ENCODE measurements at places on chromosomes 3 and 15.

GRCh38 chr3:48688737-48689075 is 3.0 kb upstream of the NCKIPSD start:
- no peak for DNase-seq

DNA sequence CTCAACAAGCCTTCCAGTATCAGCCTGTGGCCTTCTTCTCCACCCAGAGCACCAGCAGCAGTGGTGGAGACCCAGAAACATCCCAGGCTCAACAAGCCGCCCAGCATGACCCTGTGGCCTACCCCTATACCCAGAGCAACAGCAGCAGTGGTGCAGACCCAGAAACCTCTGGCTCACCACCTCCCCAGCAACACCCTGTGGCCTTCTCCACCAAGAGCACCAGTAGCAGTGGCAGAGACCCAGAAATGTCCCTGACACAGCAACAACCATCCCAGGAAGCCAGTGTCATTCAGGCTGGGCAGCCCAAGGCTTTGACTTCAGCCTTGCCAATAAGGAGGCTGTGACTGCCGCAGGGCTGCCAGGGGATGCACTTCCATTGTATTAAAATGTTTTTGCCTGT is 16.3 kb upstream of the EMC3 start:
- DNase-seq: no peak

DNA sequence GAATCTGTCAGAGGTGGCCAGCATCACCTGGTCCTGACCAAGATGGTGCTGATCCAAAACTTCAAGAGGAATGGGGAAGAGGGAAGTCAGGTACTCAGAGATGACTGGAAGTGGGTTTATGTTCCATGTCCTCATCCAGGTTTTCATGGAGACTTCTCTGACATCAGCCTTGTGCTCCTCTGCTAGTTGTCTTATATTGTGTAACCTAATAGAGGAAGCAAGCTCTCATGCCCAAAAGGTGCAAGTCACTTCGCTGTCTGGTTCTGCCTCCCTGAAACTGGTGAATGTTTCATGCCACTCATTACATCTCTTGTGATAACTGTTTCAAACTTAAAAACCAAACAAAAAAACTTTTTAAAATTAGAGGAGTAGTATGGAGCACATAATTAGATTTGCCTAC is 127.2 kb upstream of the MANF start:
- no peak for DNase-seq

GRCh38 chr15:73296609-73297353 is 72.0 kb downstream of the HCN4 start:
- no peak for DNase-seq

DNA sequence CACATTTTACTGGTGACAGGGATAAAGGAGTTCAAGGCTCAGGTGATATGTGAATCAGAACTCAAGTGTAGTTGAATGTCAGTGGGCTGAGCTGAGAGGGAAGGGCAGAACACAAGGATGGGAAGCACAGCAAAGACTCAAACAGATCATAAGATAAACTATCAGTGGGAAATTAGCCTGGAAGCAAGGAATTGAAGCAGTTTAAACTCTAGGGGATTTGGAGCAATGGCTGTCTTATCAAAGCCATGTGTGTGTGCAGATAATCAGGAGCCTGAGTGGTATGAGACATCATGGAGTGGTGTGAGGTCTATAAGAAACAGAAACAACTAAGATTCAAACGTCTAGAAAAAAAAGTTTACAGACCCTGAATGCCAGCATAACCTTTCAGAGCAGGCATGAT is 634.6 kb downstream of the AGBL1 start:
- no peak for DNase-seq

DNA sequence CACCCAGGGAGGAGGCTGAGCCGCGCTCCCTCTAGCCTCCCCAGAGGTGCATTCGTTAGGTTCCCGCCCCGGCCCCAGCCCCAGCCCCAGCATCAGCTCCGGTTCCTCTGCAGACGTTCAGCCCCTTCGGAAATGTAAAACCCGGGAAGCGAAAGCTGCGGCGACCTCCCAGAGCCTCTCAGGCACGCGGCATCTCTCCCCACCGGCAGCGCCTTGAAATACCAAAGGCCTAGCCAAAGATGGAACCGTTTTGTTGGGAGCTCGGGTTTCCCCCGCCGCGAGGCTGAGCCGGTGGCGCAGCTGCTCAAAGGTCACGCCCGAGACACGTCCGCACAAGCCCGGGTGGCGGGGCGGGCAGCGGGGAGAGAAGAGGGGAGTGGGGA is 77.8 kb upstream of the HES1 start:
- no peak for DNase-seq

DNA sequence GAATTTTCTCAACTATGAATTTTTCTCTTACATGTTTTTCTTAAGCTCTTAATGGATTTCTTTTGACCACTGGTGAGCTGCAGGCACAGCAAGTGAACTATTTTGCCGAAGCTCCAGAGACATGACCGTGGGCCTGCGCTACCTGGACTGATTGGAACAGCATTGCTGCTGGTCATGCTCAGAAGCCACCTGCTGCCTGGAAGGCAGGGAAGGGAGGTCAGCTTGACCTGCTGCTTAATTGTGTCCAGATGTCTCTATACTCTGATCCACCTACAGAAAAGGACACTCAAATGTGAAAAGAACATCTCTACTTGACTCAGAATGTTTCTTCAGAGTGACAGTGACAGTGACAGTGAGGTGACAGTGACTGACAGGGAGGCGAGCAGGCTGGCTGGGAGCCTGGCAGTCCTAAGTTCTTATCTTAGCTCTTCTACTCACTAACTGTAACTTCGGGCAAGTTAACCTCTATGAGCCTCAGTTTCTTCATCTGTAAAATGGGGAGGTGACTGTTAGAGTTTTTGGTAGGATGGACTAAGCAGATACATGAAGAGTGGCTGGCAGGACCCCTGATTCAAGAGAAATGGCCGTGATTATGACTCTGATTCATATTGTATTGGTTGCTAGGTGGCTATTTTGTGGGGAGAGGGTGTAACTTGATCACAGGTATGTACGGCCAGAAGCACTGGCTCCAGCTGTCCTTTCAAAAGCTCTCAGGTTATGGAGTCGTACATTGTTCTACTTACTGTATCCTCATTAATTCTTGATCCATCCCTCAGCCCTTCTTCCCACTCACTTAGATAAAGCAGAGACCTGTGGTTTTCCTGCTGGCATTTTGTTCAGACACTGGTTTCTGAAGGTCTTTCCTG is 54.8 kb upstream of the DLG1 start:
- no peak for DNase-seq

DNA sequence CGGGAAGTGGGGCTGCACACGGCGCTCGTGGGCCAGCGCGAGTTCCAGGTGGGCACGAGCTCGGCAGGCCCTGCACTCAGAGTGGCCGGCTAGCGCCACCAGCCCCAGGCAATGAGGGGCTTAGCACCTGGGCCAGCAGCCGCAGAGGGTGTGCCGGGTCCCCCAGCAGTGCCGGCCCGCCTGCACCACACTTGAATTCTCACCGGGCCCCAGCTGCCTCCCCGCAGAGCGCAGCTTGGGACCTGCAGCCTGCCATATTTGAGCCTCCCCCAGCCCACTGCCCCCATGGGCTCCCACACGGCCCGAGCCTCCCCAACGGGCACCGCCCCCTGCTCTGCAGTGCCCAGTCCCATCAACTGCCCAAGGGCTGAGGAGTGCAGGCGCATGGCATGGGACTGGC is 87.5 kb downstream of the CHCHD4 start:
- DNase-seq: no peak

DNA sequence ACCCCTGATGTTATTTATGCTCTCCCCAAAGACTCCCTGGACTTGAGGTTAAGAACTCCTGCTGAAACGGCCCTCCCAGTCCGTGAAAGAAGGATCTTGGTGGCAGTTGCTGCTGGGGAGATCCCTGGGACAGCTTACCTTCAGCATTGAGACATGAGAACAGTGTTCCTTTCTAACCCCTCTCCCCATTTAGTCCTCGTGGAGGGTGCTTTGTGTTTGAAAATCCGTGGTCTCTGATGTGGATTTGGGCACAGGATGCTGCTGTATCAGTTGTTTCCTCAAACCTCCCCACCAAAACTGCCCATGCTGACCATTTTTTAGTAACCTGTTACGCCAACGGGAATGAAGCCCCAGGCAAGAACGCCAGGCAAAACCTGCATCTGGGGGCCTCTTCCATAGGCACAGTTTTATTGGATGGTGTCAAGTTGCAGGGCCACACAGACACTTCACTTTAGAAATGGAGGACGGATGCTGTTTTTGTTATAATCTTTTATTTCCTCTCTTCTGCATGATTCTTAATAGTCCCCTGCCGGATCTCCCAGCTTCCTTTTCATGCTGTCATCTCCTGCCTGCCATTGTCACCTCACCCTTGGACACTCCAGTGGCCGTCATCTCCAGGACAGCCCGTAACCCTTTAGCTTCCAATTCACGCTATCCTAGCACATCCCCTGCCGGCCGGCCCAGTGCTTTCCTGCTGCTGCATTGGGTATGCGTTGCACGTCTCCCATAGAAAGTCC is 31.7 kb upstream of the CEMIP start:
- DNase-seq: no peak

GRCh38 chr15:57019496-57020160 is 101.2 kb downstream of the TCF12 start:
- DNase-seq: no peak

- DNase-seq: no peak
Observed at GRCh38 chr15:66594344-66594743, 28.5 kb upstream of the LCTL start.

GRCh38 chr3:28244491-28244890 is 3.1 kb downstream of the CMC1 start:
- no peak for DNase-seq

GRCh38 chr15:77410701-77411618 is 8.9 kb downstream of the PEAK1 start:
- DNase-seq: no peak

DNA sequence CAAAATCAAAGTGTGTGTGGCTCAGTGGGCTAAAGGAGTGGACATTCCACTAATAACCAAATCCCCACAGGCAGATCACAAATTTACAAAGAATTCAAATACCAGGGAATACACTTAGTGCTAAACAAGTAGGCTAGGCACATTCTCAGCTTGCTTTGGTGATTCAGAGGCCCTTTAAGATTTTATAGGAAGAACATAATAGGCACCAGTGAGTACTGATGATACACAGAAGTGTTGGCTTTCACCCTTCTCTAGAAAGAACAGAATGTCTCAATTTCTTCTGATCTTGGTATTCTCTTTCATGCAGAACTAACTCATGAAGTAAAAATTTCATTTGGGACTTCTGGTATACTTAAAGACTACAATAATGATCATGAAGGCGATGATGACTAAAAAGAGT is 55.0 kb downstream of the POLR2M start:
- DNase-seq: no peak

- DNase-seq: no peak
Observed at GRCh38 chr15:39517122-39517855, 63.6 kb upstream of the THBS1 start.

GRCh38 chr3:53753518-53754183 is 92.6 kb downstream of the CHDH start:
- DNase-seq: no peak

- no peak for DNase-seq
Observed at GRCh38 chr3:53182764-53183355, 21.9 kb downstream of the PRKCD start.

DNA sequence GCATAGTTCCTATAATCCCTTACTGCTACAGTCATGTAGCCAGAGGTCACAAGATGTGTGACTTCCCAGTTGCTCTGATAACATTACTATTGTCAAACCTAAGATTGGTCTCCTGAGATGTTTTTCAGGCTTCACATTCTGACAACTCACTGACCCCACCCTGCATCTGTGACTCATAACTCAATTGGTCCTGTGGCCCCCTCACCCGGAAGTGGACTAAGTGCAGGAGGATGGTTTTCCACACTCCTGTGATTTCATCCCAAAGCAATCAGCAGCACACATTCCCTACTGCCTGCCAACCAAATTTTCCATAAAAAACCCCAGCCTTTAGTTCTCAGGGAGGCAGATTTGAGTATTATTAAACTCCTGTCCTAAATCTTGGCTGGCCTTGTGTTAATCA is 564.9 kb upstream of the ZNF385D start:
- DNase-seq: no peak

DNA sequence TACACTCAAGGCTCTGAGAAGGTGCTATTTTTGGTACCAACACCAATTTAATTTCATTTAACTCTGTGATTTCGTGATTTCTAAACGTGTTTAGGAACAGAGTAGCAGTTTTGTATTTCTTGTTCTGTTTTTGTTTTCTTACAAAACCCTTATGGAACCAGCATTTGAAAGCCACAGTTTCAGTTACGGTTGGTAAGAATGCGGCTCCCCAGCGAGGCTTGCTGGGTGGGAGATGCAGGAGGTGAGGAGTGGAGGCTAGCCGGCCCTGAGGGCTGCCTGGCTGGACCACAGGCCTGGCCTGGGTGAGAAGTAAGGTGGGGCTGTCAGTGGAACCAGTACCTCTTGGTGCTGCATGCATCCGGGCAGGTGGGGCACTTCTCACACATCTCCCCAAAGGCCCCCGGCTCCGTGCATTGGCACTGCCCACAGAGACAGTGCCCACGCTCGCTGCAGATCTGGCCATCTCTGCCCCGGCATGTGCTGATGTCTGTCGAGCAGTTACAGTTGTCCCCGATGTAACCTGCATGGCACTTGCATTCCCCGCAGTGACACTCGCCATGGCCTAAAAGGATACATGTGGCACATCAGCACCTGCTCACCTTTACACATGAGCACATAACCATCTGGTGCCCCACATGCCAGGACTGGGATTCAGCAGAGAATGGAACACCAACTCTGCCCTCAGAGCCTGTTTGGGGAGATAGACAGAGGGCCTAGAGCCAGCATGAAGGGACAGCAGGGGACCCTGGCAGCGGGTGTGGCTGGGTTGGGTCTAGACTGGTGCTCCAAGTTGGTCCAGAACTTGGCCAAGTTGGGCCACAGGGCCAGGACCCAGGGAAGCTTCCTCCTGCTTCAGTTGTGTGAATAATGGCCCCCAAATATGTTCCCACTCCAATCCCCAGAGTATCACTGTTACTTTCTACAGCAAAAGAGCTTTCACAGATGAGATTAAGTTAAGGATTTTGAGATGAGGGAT is 43.4 kb downstream of the UMPS start:
- DNase-seq: no peak

- DNase-seq: no peak
Observed at GRCh38 chr3:113186566-113186965, 24.8 kb upstream of the BOC start.

GRCh38 chr3:17302170-17302569 is 417.4 kb downstream of the PLCL2 start:
- no peak for DNase-seq

GRCh38 chr3:129211772-129212171 is 28.1 kb upstream of the CNBP start:
- no peak for DNase-seq

DNA sequence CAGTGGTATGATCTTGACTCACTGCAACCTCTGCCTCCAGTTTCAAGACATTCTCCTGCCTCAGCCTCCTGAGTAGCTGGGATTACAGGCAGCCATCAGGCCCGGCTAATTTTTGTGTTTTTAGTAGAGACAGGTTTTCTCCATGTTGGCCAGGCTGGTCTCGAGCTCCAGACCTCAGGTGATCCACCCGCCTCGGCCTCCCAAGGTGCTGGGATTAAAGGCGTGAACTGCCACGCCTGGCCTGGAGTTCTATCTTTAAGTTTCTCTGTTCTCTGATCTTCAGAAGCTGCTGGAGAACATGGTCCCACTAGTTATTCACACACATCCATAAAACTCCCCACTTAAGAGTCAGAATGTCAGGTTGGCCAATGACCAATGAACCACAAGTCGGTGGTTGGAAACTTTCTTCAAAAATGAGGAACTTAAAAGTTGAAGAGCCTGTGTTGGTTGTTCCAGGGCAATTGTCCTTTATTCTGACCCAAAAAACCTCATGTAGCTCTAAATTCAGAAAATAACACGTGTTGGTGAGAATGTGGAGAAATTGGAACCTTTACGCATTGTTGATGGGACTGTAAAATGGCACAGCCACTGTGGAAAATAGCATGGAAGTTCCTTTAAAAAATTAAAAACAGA is 55.9 kb upstream of the PIK3CB start:
- no peak for DNase-seq

GRCh38 chr3:94114666-94115065 is 51.8 kb downstream of the NSUN3 start:
- no peak for DNase-seq
